ENCODE measurements at places on chromosomes 3 and 15. TPM values are rescaled to one million over a fixed set of nuclear protein-coding genes. Genes with fewer than 3 reads are reported as not detected.

- no peak for DNase-seq
These were observed 144.2 kb downstream of the PDCD6IP start for GRCh38 chr3:33942483-33943150.

KIF7 gene
- total RNA-seq = 9.3 TPM

GRCh38 chr3:89335693-89336092, 228.3 kb downstream of the EPHA3 start:
- no peak for DNase-seq

GRCh38 chr15:89828281-89829145, 13.9 kb upstream of the ANPEP start:
- DNase-seq = no peak

MKRN2OS gene
- total RNA-seq = not detected

HGD gene
- not detected for total RNA-seq

GPR149 gene
- 0.25 TPM for total RNA-seq
